ENCODE measurements at places on chromosomes 16 and 17.

- no peak for DNase-seq
These were observed 372.2 kb upstream of the CDH11 start for GRCh38 chr16:65494080-65494479.

- DNase-seq: no peak
These were observed 5.7 kb downstream of the CCDC102A start for GRCh38 chr16:57530522-57531252.

GRCh38 chr16:54327609-54328008 lies 41.0 kb upstream of the IRX3 start:
- DNase-seq: no peak

DNA sequence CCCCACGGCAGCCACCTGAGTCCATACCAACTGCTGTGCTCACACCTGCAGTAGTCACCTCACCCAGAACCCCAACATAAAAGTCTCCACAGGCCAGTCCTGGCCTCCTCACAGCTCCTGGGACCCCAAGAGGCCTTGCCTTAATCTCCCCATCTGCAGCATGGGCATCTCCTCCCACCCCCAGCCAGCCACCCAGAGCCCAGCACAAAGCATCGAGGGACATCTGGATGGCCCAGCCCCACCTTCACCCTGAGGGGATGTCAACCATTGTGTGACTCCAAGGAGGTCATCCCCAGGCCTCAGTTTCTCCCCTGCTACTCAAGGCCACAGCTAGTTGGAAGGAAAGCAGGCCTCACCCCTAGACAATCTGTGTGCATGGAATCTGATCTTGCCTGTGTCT lies 1775.3 kb downstream of the TP53TG3F start:
- no peak for DNase-seq

GRCh38 chr17:8463099-8463498 lies 27.4 kb downstream of the NDEL1 start:
- no peak for DNase-seq

- DNase-seq: no peak
These were observed 51.8 kb downstream of the SOCS3 start for GRCh38 chr17:78307887-78308638.

DNA sequence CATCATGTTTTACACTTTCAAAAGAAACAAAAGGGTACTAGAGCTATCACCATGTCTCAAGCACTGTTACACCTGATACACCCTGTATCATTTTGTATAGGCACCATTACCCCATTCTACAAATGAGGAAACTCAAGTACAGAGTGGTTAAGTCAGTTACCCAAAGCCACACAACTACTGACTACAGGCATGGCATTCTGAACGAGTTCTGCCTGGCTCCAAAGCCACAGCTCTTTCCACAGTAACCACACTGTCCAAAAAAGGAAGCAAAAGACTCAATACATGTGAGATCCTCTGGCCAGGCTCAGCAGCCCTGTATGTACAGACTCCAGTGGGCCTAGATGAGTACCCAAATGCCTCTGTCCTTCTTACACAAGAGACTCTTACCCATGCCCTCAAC lies 4.7 kb downstream of the DYNC1LI2 start:
- peak; percentile 26 for DNase-seq

GRCh38 chr16:84663433-84664101 lies 15.3 kb downstream of the KLHL36 start:
- no peak for DNase-seq

- no peak for DNase-seq
These were observed 213.3 kb downstream of the MRTFB start for GRCh38 chr16:14284371-14284770.

- no peak for DNase-seq
These were observed 15.5 kb upstream of the RBFOX3 start for GRCh38 chr17:79626156-79626890.

- DNase-seq: no peak
These were observed 873 bp downstream of the SETD1A start for GRCh38 chr16:30958175-30959079.

GRCh38 chr17:58051468-58051867 lies 31.8 kb upstream of the DYNLL2 start:
- no peak for DNase-seq

- no peak for DNase-seq
These were observed 124.7 kb downstream of the SNX11 start for GRCh38 chr17:48231995-48232959.

DNA sequence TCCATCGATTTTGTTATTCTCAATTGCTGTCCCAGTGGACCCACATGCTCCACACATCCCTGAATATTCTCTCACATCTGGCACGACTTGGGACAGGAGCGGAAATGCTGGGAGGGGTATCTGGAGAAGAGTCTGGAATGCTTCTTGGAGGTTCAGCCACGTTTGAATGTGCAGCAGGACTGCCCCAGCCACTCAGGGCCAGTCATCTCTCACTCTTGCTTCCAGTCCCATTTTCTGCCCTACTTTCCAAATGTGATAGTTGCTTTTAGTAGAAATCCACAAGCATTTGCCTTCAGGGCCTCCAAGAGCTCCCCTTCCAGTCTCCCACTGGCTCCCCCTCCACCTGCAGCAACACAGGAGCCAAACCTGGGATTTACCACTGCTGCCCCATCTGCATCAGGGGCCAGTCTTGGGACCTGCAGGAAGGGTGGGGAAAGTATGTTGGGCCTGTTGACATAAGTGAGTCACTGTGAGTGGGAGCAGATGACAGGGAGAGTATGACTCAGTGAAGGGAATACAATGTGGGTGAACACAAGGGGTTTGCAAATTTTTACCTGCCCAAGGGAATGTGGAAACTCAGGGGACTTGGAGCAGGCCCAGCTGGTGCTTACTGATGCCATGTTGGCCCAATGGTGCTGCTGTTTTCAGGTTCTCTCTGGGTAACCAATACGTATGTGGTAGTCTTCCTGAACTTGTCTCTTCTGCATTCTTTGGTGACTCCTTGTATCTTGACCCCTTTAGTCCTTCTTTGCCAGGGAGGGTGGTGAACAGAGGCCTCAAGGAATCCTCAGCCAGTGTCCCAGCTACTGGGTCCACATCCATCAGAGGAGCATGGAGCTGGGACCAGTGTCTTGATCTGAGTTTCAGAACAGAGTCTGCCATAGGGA lies 78.8 kb upstream of the CRHR1 start:
- no peak for DNase-seq

DNA sequence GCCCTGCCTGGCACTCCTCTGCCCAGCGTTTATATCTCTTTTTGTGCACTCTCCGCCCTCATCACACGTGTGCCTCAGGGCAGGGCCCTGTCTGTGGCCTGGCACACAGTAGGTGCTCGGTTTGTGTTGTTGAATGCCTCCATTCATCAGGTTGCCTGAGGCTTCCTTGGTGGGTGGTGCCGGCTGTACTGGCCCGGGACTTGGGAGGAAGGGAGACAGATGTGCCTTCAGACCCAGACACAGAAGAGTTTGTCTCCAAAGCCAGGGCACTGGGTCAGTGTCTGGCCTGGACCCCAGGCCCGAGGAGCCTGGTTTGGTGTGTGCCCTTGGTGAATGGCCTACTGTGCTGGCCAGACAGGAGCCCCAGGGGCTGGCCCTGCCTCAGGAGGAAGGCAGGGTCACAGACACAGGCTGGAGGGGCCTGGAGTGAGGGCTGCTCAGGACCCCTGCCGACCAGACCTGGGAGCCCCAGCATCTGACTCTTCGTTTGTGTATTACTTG lies 71.6 kb downstream of the RAI1 start:
- DNase-seq: no peak
